Ascending aorta (tissue), 2 donors: ENCODE measurements at places on chromosomes 3 and 15. TPM values are rescaled to one million over a fixed set of nuclear protein-coding genes. Genes with fewer than 3 reads are reported as not detected.

CSTA gene
- not detected for total RNA-seq

- DNase-seq: no peak
These were observed 32.1 kb downstream of the SLC22A14 start for GRCh38 chr3:38314112-38314763.

UCN2 gene
- total RNA-seq: not detected

GPR171 gene
- 3.2 TPM for total RNA-seq

DNA sequence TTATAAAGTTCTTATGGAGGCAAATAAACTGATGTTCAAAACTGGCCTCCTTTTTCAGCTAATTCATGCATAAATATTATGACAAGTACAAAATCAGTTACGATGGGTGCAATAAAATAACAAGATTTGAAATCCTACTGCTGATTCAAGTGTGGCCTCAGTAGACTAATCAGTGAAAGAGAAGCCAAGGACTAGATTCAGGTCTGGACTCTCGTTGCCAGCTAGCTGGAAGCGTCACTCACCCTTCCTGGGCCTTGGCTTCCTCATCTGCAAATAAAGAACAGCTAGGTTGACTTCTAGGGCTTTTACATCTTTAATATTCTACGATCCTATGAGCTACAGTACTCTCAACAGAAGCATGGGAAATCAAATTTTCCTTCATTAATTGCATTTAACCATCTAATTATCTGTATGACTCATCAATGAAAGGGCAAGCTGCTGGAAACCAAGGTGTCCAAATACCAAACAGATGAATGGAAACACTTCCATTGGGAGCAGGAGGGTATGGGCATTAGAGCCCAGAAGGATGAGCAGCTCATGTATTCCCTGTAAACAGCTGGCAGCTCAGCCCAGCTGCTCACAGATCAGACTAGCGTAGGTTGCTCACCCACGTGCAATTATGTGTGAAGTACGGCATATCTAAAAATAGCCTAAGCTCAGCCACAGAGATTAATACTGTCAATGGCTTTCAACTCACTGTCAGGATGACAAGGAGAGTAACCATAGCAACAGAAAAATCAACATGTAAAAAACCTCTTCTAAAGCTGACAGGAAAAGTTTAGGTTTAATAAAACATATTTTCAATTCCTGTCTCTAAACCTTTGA lies 294.8 kb downstream of the PLCL2 start:
- DNase-seq: no peak

SLC9C1 gene
- 0.32 TPM for total RNA-seq

ABHD6 gene
- 6.9 TPM for total RNA-seq

MEX3B gene
- 9.0 TPM for total RNA-seq

- DNase-seq: no peak
These were observed 75.1 kb upstream of the UNC13C start for GRCh38 chr15:53903129-53903528.

GRCh38 chr15:48432688-48433087 lies 101.5 kb downstream of the DUT start:
- no peak for DNase-seq

DNA sequence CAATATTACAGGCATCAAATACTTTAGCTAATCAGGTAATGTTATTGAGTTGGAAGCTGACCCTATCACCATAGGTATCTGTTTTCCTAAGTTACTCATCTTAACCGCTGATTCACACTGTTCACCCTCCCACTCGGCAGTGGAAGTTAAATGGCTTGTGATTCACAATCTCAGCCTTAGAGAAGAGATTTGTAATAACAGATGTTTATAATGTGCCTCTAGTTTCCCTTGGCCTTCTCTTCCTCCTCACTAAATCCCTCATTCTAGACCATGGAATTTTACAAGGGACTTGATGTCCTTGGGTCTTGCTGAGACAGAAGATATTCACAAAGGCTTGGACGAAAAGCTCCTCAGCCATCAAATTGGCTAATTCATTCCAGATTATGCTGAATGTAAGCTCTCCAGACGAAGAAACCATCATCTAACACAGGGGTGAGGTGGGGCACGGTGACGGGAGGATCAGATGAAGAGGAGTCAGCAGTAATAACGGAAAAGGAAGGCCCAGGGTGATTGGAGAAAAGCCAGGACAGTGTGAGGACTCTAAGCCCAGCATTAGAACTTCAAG lies 931.7 kb downstream of the MCTP2 start:
- peak; percentile 68 for DNase-seq

DNA sequence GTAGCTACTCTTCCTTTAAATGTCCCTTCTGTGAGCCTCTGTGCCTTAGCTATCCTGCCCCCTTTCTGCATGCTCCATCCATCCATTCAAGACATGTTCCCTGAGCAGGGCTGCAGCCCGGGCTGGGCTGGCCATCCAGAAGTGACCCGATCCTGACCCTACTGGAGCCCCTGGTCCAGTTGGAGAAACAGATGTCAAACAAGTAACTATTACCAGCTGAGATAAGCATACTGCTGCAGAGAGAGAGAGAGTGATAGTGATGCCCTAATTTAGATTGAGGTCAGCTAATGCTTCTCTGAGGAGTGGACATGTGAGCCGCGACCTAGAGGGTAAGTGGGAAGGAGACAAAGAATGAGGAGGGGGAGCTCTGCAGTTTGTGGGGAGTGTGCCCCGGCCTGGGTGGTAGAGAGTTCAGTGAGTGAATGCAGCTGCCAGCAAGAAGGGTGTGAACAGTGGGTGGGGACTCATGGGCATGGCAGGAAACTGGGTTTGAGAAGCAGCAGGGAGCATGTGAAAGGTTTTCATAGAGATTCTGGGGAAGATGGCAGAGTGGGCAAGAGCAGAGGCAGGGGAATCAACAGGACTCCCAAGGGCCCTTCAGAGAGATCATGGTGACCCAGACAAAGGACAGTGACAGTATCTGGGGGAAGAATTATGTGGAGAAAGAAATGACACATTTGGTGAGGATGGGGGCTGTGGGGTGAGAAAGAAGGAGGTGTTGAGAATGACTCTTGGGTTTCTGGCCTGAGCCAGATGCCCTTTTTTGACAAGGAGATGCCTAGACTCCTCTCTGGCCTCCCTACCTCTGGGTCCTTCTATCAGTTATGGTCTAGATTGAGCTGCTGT lies 44.9 kb downstream of the CHCHD6 start:
- DNase-seq: no peak

UPK1B gene
- total RNA-seq: not detected

FLNB gene
- 144 TPM for total RNA-seq

DNA sequence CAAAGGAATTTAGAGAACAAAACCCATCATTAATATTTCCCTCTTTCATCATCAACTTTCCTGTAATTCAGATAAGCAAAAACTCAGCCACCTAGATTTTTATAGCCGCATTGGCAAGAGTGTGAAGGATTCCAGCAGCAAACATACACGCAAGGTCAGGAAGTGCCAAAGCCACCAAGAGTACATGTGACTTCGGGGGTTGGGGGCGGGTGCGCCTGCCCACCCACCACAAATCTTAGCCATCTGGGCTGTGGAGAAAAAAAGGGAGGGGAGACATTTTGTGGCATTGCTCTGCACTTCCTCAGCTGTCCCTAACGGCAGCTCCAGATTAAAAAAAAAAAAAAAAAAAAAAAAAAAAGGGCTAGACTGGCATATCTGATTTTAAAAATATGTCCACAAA lies 148.4 kb downstream of the TNIK start:
- DNase-seq: no peak

RLBP1 gene
- total RNA-seq: not detected

DNA sequence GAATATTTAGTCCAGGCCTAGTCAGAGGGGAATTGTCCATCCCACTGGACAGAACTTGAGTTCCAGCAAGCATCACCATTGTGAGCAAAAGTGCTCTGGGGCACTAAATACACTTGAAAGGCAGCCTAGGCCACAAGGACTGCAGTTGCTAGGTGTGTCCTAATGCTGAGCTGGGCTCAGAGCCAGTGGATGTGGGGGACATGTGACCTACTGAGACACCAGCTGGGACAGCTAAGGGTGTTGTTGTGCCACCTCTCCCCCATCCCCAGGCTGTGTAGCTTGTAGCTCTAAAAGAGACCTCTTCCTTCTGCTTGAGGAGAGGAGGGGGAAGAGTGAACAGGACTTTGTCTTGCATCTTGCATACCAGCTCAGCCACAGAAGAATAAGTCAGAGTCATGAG lies 120.9 kb downstream of the DTWD1 start:
- DNase-seq: no peak

TGM4 gene
- not detected for total RNA-seq

GOLGA8J gene
- 0.75 TPM for total RNA-seq

- no peak for DNase-seq
These were observed 342.3 kb downstream of the LRRC3B start for GRCh38 chr3:26964836-26965235.

DNA sequence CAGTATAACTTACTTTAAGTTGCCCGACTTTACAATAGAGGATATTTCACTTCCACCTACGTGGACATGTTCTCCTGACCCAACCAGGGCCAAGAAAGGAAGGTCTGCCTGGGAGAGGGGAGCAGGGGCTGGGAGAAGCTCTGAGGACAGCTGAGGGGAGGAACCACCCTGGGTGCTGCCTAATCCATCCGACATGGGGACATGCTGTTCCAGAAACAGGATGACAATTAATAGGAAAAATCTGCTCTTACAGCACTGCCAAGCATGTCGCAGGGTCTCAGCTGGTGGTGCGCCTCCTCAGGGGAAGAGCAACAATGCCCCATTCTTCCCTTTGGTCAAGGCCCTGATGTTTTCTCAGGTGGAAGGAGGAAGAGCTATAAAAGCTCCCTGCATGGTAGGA lies 132.3 kb downstream of the NTRK3 start:
- no peak for DNase-seq

- DNase-seq: no peak
These were observed 17.3 kb upstream of the GPR156 start for GRCh38 chr3:120302361-120302760.

DNA sequence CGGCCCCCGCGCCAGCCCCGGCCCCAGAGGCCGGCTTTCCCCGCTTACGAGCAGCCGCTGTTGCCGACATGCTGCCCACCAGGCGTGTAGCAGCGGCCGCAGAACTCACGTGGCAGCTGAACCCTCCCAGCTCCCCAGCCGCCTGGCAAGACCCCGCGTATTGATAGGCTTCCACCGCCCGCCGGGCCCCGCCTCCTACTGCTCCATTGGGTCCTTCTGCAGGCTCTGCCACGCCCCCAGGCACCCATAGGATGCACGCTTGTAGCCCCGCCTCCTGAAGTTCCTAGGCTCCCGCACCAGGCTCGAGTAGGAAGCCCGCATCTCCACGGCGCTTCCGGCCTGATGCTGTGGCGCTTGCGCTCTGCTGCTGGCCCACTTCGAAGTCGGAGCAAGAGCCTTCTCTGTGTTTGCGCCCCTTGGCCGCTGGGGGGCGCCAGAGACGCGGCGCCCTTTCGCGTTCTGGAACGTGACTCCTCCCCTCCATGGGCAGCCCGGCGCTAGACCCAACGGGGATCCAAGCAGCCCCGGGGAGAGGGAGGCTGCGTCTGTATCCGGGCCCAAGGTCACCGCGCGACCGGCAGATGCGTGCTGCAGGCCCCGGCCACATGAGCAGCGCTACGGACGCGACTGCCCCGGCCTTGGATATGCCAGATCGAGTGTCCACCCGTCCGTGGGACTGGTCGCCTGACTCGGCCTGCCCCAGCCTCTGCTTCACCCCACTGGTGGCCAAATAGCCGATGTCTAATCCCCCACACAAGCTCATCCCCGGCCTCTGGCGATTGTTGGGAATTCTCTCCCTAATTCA lies at the start of the genes PARP3 and RRP9:
Gene PARP3 (plus strand): TSS at position 566 of the 805 bp plus-strand sequence. CDS start 993 bp downstream, outside the sequence.
Gene RRP9 (minus strand): TSS at position 107 of the 805 bp plus-strand sequence. CDS start 37 bp downstream, at position 70.
- peak; percentile 100 for DNase-seq

BSN gene
- total RNA-seq: 0.85 TPM

DNA sequence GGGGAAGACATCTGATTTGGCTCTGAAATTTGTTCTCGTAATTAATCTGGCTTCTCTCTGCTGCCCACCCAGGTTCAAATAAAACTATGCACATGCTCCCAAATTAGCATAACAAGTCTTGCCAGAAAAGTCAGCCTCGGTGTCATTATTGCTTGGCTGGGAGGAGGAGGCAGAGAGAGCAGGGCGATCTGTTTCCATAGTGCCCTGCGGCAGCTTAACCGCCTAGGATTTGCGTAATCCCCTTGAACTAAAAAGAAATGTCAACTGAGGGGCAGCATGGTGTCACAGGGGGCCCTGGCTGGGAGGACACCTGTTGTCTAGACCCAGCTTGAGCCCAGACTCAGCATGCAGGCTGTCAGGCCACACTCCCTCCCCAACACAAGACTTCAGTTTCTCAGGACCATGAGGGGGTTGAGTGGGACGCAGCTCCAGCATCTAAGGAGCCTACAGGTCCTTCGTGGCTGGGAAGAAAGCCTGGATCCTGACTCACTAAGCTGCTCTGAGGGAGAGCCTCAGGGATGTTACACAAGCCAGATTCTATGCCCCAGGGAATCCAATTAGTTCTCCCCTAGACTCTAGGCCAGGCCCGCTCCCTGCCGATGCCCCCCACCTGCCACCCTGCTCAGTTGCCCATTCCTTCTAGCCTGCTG lies 17.3 kb downstream of the MRPS11 start:
- DNase-seq: no peak

DNA sequence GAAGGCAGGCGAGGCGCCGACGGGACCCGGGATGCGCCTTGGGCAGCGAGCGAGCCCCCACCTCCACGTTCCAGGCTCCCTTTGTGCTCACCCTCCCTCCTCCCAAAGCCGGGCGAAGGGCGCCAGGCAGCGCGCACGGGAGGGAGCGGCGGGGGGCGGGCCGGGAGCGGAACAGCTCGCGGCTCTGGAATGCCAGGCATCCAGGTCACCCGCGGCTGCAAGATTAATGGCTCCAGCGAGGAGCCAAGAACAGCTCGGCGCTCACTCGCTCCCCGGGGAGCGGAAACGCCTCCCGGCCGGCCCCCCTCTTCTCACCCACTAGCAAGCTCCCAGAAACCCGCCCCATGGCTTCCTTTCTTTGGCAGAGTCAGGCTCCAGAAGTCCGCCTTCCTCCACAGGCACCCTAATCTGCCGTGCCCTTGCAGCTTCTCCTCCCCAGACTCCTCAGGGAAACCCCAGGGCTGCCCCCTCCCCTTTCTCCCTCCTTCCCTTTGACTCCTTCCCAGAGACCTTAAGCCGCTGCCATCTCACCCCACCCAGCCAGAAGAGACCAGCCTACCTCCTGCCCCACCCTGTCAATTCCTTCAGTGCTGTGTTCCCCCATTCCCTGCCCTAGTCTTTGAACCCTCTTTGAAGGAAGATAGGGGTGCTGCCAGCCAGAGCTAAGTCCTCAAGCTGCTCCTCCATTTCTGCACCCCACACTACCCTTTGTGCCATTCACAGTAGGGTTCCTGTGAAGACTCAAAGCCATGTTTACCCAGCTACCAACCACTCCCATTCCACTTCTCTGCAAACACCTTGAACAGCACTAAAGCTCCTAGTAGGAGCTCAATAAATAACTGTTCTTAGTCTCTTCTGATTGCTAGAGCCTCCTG lies 9.9 kb downstream of the AMOTL2 start:
- peak; percentile 75 for DNase-seq

- DNase-seq: no peak
These were observed 14.5 kb downstream of the C3orf20 start for GRCh38 chr3:14689247-14689980.
